Calu3 (cell line): ENCODE measurements at places on chromosomes 3 and 15. TPM values are rescaled to one million over a fixed set of nuclear protein-coding genes. Genes with fewer than 3 reads are reported as not detected.

Gene ATP13A4
- 24.6 and 31.9 TPM in 2 replicates for total RNA-seq

DNA sequence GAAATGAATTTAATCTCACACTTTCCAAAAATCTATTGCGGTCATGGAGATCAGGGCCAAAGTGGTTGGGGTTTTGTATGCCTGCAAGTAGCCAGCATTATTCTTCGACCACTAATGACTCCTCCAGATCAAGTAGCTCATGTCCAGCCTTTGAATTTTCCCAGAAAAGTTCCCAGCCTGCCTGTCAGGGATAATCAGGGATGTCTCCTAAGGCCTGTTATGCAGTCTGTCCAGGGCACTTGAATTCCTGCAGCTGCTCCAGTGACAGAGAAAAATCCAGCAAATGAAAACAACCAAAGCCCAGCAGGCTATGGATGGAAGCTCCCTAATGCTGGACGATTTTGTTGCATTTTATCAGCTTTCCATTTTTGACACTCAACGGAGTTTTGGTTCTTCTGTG is 215.4 kb downstream of the ADAMTSL3 start:
- H3K36me3 ChIP-seq: no peaks in the 10 kb centered on the region
- no peaks in the 10 kb centered on the region for H3K27me3 ChIP-seq
- H3K27ac ChIP-seq: no peak overlapping the region
- H3K4me3 ChIP-seq: no peak overlapping the region
- DNase-seq: no peak

DNA sequence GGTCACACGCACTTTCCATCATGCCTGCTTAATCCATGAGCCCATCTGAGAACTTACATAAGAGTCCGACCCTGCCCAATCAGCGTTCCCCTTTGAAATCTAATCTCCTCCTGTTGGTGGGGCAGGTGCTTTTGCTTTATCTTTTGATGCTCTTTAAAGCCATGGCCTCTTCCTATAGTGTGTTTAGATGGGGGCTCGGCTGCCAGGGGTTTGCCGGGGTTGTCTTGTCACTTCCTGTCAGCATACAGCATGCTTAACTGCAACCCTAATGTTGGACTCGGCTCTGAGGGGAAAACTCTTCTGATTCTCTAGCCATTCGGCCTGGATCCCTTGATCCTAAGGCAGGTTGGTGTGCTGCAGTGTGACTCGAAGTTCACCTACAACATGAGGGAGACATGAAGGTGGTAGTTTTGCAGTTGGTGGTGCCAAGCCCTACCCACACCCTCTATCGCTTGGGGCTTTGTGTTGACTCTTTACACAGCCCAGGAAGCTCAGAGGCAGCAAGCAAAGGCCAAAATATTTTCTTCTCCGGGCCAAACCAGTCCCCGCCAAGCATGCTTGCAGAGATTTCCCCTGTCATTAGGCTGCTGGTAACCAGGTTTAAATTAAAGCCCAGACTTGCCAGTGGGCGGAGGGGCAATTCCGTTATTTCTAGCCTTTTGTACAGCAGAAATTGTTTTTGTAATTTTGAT is 218.7 kb downstream of the FEZF2 start:
- DNase-seq: no peak
- no peaks in the 10 kb centered on the region for H3K27me3 ChIP-seq
- no peak overlapping the region for H3K27ac ChIP-seq
- no peaks in the 10 kb centered on the region for H3K4me1 ChIP-seq
- no peak overlapping the region for H3K4me3 ChIP-seq
- no peaks in the 10 kb centered on the region for H3K36me3 ChIP-seq

DNA sequence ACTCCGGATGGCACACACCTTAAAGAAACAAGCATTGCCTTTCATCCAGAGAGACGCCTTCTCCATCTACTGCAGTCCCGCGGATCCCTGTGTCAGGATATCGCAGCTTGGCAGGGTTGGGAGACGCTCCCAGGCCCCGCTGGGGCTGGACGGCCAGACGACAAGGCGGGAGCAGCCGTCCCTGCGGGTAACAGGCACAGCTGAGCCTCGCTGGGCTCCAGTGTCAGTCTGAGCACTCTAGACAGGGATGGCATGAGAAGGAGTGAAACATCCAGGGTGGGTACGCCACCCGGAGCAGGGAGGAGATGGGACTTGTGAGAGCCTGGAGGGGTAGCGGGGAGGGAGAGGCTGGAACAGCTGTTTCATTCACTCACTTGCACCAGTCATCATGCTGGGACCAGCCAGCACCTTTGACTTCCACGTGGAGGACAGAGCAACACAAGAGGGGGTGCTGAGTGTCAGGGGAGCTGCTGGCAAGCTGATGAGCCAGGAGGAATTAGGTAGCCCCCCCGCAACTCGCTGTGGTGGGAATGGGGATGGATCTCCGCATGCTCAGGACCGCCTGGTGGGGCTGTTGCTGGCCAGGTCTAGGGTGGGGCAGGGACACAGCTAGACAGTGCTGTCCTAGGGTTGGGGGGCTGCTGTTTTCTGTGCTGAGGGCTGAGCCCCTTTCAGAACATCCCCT is 31.6 kb upstream of the SNRPA1 start:
- DNase-seq: no peak
- H3K27ac ChIP-seq: no peak overlapping the region

DNA sequence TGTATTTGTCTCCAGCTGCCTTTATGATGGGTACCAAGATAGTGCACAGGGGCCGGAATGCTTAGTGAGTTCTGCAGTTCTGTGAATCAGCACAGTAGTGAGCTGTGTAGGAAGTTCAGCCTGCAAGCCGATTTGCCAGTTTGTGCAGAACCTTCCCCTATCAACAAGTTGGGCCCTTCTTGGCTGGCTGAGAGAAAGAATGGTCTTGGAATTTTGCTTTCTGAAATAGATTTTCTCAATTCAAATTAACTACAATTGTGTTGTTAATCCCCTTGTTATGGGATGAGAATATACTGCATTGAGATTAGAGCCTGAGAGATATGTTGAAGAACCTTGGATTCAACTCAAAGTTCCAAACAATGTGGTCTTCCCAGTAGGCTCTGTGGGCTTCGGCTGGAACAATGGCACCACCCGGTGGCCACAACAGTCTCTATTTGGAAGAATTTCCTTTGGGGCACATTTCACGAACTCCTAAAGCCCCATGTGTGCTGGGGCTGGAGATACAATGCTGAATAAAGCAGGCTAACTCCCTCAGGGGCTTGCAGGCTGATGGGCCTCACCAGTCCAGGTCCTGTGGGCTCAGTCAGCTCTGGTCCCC is 59.1 kb downstream of the TRIM42 start:
- H3K4me1 ChIP-seq: no peaks in the 10 kb centered on the region
- H3K27ac ChIP-seq: no peak overlapping the region
- DNase-seq: peak; percentile 73
- H3K4me3 ChIP-seq: no peak overlapping the region

- H3K4me3 ChIP-seq: no peak overlapping the region
- no peaks in the 10 kb centered on the region for H3K27me3 ChIP-seq
- H3K36me3 ChIP-seq: no peaks in the 10 kb centered on the region
- peaks cover 13% of the 10 kb centered on the region for H3K4me1 ChIP-seq
- H3K27ac ChIP-seq: no peak overlapping the region
Measured at GRCh38 chr3:142098964-142099363, 50.4 kb downstream of the TFDP2 start.
